ENCODE measurements at places on chromosomes 2 and 18.

DNA sequence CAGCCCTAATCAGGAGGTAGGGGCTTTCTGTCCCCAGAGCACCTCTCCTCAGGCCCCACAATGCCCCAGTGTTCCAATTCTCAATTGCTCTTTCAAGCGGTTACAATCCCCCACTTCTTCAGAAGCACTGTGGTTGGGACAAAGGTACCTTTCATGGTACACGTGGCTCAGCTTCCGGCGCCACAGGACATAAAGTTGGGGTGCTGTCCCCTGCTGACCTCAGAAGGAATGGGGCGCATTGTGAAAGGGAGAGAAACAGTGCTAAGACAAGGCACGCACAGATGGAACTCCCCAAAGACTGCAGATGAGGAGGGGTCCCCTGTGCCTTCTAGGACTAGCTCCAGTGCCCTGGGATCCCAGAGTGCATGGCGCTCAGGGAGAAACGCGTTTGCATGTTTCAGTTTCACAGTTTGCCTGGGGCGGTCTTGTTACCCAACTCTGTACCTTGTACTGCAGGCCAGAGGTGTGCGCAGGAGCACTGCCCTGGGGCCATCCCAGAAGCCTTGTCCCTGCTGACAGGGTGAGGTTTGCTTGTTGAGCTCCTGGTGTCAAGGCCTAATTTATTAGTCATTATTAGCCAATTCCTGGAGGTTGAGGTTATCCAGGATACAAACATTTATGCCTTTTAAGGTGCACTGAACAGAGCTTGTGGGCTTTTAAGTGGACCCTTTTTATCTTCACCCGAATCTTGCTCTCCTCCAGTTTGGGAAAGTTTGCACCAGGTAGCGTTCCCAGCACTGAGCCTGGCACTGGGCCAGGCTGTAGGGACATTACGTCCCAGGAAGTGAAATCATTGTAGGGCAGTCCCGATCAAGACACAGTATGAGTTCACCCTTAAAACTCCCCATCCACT lies 7.6 kb downstream of the CNDP1 start:
- no peak for DNase-seq

DNA sequence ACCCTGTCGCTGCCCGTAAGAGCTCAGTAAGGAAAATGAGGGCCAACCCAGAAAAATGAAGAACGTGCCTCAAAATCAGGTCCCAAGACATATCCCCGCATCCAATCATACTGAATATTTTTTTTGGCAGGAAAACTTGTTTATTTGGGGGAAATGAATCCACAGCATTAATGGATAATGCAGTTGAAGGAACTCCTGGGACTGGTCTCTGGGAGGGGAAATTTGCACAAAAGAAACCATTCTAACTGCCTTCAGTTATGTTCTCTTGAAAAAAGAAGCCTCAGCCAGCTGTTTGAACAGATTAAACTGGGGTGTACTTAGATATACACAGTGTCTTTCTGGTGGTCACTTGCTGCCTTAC lies 61.3 kb downstream of the SPRED2 start:
- DNase-seq: no peak

GRCh38 chr2:1870431-1870830 lies 126.1 kb upstream of the PXDN start:
- DNase-seq: no peak

- no peak for DNase-seq
These were observed 131.0 kb upstream of the COPS8 start for GRCh38 chr2:236954641-236955040.

DNA sequence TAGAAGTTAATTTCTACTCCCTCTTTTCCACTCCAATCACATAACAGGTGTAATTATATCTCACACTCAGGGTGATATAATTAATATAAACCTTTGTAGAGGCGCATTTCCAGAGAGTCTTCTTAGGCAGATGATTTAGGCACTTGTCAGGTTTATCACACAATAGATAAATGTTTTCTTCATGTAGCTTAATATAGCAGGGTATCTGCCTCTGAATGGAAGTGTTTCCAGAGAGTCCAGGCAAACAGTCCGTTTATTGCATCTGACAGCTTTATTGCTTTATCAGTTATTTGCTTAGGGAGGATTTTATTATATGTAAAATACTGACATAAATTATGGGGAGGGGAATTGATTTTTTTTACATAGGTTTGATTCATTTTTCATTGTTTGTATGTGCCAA lies 766.3 kb downstream of the SLC4A3 start:
- no peak for DNase-seq

GRCh38 chr2:595141-595815 lies 81.9 kb downstream of the TMEM18 start:
- DNase-seq: no peak

DNA sequence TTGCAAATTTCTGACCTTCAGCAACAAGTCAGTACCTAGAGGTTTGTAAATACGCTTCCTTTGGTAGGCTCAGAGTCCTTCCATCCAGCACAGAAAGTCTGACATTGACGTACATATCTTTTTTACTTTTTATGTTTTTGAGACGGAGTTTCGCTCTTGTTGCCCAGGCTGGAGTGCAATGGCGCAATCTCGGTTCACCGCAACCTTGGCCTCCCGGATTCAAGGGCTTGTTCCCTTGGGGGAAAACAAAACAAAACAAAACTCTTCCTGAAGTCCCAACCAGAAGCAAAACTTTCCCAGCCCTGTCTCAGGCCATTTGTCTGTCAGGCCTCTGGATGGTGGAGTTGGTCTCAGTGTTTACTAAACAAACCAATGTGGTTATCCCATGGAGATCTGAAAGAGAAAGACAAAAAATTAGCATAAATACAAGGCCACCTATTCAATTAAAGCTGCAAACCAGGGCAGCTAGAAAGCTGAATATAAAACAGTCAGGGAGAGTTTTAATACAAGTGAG lies 29.6 kb upstream of the ATL2 start:
- no peak for DNase-seq

DNA sequence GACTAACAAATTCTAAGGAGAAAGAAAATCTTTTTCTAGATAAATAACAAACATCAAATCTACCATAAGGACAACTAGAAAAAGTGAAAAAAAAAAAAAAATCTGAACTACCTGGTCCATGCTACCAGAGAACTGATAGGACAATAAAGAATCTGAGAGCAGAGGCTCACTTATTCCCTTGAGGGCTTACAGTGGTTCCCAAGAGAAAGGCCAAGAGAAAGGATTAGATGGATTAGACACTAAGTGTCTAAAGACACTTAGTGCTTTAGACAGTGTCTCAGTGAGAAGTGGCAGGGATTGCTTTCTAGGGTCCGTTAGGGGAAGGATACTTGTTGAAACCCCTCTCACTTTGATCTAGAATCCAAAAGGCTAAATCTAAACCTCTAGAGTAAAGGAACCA lies 78.2 kb downstream of the COA5 start:
- no peak for DNase-seq

- no peak for DNase-seq
These were observed 10.8 kb downstream of the TMEM182 start for GRCh38 chr2:102772659-102773058.

- no peak for DNase-seq
These were observed 463 bp downstream of the PPP1CB start for GRCh38 chr2:28751956-28752630.

GRCh38 chr2:280650-281110 lies 7.2 kb downstream of the ALKAL2 start:
- DNase-seq: no peak

GRCh38 chr2:69311024-69311416 lies 76.0 kb downstream of the GFPT1 start:
- no peak for DNase-seq

GRCh38 chr2:46828491-46829230 lies 86.9 kb downstream of the MCFD2 start:
- DNase-seq: no peak

GRCh38 chr2:212811921-212812320 lies 273.3 kb upstream of the ERBB4 start:
- no peak for DNase-seq

DNA sequence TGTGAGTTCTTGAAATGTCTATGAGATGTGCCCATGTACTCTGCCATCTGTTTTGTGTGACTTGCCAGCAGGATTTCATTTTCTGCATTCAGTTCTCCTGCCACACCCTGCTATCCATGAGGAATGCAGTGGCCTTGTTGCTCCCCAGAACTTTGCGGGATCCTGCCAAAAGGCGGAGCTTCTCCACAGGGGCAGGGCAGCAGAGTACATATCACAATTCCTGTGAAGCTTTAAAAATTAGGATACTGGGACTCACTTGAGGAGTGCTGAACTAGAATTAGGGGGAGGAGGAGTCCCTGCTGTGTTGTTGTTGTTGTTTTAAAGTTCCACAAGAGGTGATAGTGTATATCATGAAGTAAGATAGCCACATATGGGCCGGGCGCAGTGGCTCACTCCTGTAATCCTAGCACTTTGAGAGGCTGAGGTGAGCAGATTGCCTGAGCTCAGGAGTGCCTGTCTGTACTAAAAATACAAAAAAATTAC lies 76.4 kb downstream of the TANC1 start:
- no peak for DNase-seq

- DNase-seq: no peak
These were observed 21.2 kb downstream of the AMER3 start for GRCh38 chr2:130776550-130776949.

- no peak for DNase-seq
These were observed 12.0 kb downstream of the SNORC start for GRCh38 chr2:232882085-232882484.

- no peak for DNase-seq
These were observed 43.1 kb downstream of the KCTD18 start for GRCh38 chr2:200466425-200467418.

DNA sequence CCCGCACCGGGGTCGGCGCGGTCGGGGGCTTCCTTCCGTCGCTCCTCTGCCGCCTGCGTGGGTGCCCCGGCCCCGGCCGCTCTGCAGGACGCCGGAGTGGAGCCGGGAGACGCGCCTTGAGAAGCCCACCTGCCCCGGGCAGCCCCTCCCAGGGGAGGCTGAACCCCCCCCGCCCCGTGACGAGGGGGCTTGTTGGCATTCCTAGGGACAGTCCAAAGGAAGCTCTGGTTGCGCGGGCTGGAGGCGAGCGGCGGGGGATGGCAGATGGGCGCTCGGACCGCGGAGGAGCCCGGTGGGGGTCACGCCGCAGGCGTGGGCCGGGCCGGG lies 133.5 kb upstream of the MGAT5 start:
- DNase-seq: no peak

- no peak for DNase-seq
These were observed 166.5 kb upstream of the COPS8 start for GRCh38 chr2:236919209-236919608.

- DNase-seq: no peak
These were observed 319.8 kb upstream of the FIGN start for GRCh38 chr2:164055623-164056022.

DNA sequence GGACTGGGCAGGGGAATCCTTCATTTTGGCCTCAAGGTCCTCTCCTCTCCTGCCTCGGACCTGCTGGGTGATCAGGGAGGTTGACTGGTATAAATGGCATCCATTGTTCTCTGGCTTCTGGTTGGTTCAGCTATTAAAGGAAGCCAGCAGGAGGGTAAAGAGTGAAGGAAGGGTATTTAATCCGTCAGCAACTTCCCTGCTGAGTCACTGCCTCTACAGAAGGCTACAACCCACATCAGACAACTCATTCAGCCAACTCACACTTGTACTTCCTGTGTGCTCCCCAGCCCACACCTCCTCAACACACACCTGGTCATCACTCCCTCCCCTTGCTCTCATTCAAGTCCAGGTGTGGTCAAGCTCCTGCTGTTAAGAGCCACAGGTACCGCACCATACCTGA lies 68.3 kb upstream of the MRPS9 start:
- no peak for DNase-seq

DNA sequence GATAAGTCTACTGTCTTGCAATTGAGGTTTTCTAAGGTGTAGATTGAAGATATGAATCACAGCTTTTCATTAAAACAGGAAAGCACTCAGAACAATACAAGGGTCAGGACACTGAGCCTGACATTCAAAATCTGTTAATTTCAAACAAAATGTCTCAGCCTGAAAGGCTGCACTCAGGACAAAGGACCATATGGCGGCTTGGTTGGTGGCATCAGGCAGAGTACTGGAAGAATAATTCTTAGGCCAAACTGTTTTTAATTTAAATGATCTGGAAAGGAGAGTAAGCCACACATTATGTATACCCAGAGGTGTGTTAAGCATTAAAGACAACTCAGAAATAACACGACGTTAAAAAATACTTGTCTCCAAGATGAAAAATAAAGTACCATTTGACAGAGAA lies 85.9 kb downstream of the SKA1 start:
- DNase-seq: no peak

GRCh38 chr2:204000446-204000845 lies 63.9 kb downstream of the ICOS start:
- DNase-seq: no peak

GRCh38 chr2:68911709-68912108 lies 40.5 kb upstream of the BMP10 start:
- no peak for DNase-seq

DNA sequence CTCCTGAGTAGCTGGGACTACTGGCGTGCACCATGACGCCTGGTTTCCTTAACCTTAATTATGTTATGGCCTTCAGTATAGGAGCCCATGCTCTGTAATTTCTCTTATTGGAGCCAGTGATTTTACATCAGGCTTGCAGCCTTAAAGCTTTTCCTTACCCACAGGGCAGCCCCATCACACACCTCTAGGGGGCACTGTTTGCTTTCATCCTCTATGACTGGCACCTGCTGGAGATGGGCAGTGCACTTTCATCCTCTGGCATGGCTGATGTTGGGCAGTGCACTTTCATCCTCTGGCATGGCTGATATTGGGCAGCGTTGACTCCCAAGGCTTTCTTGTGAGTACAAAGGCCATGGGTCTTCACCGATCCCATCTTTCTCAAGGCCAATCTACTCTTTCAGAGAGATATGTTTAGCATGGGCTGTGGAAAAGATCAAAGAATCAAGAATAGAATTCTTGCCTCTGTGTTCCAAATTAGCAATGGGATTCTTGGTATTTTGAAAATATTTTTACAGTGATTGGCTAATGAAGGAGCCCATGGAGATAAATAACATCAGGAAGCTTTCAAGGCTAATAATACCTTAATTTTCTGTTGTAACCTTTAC lies 80.7 kb upstream of the MEX3C start:
- no peak for DNase-seq

DNA sequence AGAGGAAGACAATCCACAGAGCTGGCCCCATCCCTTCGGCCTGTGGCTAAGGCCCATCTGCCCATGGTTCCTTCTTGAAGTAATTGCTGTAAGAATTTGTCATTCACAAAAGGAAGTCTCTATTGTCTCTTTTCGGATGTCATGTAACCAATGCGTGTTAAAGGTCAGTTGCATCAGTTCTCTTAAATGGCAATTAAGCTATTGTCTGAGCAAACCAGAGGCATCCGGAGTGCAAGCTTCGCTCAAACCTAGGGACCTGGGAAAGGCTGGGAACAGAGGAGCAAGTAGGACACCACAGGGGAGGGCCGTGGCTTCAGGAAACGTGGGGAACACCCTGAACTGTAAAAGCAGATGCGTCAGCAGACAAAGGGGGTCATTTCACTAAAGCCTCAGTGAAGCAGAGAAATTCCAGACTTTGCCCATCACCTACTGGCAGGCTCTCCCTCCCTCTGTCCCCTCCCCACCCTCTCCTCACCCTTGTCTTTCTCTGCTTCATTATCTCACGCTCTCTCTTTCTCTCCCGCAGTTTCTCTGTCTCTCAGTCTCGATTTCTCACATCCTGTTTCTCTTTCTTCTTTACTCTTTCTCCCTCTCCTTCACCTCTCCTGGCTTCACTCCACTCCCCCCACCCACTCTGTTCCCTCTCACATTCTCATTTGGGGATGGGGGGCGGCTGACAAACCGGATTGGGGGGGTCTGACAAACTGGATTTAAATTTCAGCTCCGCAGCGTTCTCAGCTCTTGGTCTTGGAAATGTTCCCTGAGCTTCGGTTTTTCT lies 204.6 kb upstream of the TNP1 start:
- DNase-seq: no peak

Measured in stimulated activated CD8-positive, alpha-beta memory T cell treated with anti-CD3 and anti-CD28 coated beads, Interleukin-7, amount 100 ng/mL, for 1 hour (primary cell).